ENCODE measurements at places on chromosomes 3 and 15.

DNA sequence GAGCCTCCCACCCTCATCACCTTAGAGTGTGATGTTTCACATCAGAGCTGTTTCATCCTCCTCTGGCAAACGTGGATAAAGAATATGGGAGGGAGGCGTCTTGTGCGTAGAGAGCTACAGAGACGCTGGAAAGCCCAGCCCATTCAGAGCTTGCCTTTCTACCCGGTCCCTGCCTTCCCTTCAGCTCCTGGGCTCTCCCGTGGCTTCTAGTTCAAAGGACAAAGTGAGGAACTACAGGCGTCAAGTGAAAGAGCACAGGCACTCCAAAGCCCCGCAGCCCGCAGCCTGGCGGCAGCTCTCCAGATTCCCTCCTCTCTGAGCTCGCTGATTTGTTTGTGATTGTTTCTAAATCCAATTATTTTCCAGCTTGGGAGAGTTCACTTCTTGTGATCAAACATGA lies 197.1 kb upstream of the IGF1R start:
- no peak for DNase-seq

DNA sequence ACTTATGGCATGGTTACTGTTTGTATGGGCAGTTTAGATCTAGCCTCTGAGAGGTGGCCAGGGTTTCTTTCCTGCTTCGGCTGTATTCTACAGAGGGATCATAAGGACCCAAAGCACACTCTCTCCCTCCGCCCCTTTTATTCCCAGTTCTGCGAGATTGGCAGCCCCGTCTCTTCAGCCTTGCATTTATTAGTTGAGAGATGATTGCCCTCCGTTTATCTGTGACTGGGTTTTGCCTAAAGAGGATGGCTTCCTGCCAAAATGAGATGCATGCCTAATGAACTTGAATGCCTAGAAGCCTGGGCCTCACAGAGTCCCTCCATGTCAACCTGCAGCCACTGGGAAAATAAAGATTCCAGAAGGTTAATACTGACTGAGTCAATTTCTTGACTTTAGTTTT lies 97.1 kb upstream of the CHL1 start:
- peak; percentile 78 for DNase-seq

DNA sequence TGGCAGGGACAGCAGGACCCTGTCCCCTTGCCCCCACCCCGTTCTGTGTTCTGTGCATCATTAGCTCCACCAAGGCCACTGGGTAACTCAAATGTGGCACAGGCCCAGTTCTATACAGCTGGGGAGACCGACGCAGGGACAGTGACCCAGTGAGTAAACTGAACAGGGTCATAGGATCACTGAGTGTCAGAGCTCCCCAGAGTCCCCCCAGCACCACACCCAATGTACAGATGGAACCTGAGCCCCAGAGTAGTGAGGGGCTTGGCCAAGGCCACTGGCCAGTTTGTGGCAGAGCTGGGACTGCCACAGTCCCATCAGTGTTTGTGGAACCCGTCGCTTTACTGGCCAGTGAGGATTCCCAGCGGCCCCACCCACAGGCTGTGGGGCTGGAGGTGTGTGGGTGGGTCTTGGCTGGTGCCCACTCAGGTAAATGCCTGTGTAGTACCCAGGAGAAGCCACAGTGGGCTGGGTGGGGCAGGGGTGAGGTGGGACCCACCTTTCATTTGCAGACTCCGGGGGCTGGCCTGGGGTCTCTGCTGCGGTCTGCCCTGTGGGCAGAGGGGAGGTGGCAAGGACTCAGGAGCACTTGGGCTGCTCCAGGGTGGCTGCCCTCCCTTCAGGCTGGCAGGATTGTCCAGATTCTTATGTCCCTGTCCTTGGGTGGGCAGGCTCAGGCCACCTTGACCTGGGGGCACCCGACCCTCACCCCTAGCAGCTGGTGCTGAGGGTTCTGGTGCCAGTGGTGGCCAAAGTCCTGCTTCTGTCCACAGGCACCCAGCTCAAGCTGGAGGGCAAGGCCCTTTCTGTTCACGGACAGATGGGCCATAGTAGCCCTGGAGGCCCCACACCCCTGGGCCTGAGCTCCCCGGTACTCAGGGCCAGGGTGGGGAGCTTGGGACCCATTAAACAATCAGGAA lies 11.6 kb upstream of the CLK3 start:
- DNase-seq = no peak

DNA sequence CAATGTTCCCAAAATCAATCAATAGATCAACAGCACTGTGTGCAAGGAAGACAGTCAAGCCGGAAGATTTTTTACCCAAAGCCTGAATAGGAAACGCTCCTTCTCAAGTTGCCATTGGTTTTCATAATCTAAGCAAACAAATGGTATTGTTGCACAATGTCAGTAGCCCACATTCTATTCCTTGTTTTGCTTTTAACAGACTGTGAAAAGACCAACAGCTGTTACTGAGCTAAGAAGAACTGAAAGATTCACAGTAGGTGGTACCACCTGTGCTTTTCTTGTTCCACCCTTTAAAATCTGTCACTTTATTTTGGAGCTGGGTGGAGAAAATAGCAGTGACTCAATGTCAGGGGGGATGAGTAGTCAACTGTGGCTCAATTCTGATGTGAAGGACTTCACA lies 357.5 kb upstream of the CADM2 start:
- peak; percentile 96 for DNase-seq

DNA sequence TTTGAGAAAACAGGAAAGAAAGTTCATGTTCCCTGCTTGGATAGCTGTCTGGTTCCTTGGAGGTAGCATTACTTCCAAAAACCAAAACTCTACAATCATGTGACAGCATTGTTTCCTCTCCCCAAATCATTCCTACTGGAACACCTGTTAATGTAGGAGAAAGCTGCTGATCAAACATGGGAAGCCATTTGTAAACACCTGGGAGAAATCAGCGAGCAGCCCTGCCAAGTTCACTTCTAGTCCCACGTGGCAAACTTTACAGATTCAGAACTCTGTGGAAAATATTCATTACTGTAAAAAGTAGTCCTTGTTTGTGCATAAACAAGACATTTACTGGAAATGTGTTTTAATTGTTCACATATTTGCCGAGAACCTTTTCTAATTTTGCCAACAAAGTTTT lies 275.5 kb upstream of the AZI2 start:
- DNase-seq = no peak

GRCh38 chr3:156418428-156418827 lies 136.5 kb downstream of the SSR3 start:
- no peak for DNase-seq

DNA sequence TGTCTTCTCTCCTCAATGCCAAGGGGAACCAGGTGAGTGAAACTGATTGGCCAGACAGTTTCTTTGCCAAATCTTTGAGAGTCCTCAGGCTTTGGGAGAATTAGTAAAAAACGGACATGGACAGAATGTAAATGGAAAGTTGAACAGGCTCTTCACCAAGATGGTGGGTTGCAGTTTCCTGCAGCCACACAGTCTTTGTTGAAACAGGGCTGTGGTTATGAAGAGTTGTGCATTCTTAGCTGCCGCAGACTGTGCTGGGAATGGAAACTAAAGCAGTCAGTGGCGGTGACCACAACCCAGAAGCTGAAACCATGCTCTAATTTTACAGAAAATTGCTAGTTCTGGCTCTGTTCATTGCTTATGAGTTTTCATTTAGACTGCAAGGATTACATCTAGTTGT lies 42.1 kb upstream of the TASOR start:
- no peak for DNase-seq

GRCh38 chr15:57215881-57216280 lies 160.4 kb upstream of the CGNL1 start:
- DNase-seq = peak; percentile 36

DNA sequence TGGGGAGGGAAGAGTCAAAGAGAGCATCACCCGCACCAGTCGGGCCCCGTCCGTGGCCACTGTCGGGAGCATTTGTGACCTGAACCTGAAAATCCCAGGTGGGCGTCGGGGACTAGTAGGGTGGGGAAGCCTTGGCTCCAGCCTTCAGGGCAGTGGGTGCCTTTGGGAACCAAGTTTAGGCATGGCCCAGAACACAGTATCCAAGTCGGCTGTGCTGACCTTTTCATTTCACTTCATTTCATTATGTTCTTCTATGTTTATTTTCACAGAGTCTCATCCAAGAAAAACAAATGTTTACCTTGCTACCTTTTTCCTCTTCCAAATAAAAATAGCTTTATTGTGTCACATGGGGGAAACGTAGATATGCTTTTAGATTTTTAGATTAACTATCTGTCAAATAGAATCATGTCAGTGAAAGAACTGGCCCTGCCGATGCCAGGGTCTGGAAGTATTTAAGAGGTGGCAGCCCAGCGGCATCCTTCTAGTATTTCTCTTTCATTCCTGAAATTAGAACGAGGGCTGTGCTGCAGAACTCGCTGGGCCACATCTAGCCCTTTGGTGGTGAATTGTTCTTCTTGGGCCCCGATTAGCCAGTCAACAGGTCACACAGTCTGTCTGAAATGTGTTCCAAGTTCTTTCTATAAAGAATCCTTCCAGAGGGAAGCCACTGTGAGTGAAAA lies 60.5 kb downstream of the DNASE1L3 start:
- DNase-seq = no peak

- no peak for DNase-seq
Observed at GRCh38 chr3:2420919-2421318, 322.3 kb downstream of the CNTN4 start.

DNA sequence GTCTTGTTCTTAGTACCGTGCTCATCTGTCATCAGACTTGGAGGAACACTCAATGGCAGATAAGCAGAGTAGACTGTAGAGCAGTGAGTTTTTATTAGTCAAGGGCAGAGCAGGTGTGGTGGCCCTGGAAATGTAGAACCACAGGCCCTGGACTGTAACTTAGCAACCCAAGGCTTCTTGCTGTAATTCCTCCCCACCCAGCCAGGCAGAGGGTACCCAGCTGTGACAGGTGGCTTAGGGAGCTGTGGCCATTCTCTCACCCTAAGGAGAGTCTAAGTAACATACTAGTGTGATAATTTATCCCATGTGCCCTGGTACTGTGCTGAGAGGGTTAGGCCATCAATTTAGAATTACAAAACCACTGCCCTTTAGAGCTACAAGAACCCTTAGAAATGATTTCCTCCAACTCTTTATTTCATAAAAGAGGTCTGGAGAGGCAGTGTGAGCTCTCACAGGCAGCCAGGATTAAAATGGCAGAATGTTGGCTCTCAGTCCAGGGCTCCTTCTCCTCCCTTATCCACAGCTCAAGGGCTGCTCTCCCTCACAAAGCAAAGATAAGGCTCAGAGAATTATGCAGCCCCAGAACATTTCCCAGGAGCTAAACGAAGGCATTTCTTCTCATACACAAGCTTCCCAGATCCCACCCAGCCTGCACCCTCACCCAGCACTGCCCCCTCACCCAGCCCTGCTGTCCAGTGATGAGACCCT lies 3.0 kb downstream of the POMGNT2 start:
- peak; percentile 6 for DNase-seq

DNA sequence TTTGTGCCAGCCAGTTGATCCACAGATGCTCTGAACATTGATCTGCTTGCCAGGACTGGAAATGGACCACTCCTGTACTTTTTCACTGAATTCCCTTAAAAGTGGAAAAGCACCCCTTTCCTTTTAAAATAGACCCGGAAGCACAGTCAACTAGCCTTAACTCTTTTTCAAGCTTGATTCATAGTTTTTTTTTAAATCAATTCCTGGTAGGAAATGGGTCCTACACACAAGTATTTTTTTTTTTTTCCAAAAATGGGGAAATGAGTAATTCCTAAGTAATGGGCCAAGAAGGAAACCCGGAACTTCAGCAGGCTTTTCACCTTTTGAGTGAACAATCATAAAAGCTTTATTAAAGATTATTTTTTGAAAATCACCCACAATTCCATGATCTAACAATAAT lies 234.4 kb upstream of the ADAMTS9 start:
- no peak for DNase-seq

DNA sequence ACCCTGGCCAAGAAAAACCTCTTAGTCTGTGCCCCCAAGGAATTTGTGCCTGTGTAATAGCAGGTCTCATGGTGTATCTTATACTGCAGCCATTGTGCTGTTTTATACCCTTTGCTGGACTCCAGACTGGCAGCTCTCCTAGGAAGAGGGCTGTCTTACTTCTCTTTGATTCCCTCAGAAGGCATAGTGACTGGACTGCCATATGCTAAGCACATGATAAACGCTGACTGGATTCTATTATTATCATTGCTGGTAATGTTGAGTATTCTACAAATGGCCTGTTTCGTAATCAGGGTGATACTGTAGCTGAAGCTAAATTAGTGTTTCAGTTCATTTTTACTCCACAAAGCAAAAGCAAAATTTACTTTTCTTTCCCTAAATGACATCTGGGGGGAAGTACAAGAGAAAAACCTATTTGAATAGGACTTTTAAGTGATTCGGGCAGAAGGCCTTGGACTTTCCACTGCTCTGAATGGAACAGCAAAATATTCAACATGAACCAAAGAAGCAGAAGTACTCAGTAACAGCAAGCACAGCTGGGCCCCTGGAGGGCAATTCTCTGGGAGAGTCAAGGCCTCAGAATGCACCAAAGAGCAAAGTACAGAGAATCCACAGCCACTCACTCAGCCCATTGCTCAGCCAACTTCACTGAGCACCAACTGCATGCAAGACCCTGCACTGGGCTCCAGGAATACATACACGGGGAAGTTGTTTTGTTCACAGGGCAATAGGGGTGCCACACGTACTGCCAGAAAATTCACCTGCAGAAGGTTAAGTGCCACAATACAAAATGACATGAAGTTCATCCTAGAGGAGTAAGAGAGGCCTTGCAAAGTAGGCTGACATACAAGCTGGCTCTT lies 7.9 kb upstream of the BCL2A1 start:
- DNase-seq = peak; percentile 34

GRCh38 chr3:82643948-82644347 lies 882.5 kb upstream of the GBE1 start:
- peak; percentile 8 for DNase-seq

- no peak for DNase-seq
Observed at GRCh38 chr3:22858486-22858885, 344.6 kb upstream of the UBE2E2 start.

GRCh38 chr3:70608434-70608833 lies 296.0 kb upstream of the MDFIC2 start:
- peak; percentile 64 for DNase-seq

DNA sequence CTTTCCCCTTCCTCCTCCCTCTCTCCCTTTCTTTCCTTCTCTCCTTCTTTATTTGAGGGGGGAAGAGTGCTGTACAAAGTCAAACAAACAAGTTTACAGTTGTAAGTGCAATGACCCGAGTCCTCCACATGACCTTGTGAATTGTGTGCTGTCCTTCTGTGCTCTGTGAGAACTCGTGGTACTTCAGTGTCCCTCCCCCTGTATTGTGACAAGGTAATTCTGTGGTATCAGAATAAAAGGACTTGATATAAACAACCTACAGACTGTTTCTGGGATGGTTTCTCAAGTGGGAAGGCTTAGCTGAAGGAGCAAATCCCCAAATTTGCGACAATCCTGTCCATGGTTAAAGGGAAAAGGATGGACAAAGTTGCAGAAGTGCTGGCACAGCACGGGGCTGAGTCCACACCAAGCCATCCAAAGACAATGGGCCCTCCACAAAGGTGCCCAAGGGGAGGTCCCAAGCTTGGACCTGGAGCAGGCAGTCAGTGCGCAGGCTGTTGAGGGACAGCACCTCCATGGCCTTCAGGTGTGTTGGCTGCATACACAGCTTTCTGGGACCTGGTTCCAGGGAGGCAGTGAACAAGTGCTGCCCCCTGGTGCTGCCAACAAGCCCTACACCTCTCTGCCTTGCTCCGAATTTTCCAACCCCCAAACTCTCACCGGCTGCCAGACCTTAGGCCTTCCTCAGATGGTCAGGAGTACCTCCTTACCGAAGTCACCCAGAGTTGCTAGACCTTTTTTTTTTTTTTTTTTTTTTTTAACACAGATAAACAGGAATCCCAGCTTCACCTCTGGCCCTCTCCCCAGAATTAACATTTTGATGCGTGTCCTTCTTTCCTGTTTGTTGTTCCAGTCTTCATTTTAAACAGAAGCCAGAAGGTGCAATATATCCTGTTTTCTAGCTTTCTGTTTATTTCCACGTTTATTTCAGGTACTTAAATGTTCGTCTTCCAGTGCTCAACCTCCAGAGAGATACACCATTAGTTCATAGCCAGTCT lies 2.6 kb upstream of the APEH start:
- DNase-seq = no peak

All from NCI-H69 (cell line).